ENCODE measurements at places on chromosomes 5 and 9.

- no peak for DNase-seq
- H3K27ac ChIP-seq = no peak overlapping the region
- no peaks in the 10 kb centered on the region for H3K36me3 ChIP-seq
- no peaks in the 10 kb centered on the region for H3K27me3 ChIP-seq
- H3K4me3 ChIP-seq = no peak overlapping the region
These were observed 3.6 kb upstream of the FUT7 start for GRCh38 chr9:137035507-137035834.

- no peaks in the 10 kb centered on the region for H3K4me1 ChIP-seq
- no peak overlapping the region for H3K4me3 ChIP-seq
- H3K36me3 ChIP-seq = no peaks in the 10 kb centered on the region
- no peak for DNase-seq
These were observed 75.4 kb downstream of the TSSK1B start for GRCh38 chr5:113359419-113359818.

DNA sequence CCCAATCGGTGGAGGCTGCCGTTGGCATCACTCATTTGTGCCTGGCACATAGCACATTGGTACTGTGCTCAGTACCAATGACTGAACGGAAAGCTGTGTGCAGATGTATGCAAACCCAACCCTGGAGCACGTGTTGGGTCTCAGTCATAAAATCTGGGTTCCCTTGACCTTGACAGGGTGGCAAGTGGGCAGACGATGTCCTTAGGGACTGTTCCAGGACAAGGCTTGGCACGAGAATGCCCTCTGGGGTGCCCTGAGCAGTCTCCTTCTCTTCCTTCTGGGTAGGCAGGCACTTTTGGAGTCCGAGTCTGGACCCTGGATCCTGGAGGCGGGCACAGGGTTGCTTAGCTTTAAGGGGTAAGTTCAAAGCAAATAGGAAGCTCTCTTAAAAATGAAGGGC is 75.8 kb downstream of the MACROH2A1 start:
- H3K27ac ChIP-seq = no peak overlapping the region
- no peaks in the 10 kb centered on the region for H3K4me1 ChIP-seq
- no peak overlapping the region for H3K4me3 ChIP-seq
- no peaks in the 10 kb centered on the region for H3K36me3 ChIP-seq
- no peak for DNase-seq
- H3K27me3 ChIP-seq = no peaks in the 10 kb centered on the region

DNA sequence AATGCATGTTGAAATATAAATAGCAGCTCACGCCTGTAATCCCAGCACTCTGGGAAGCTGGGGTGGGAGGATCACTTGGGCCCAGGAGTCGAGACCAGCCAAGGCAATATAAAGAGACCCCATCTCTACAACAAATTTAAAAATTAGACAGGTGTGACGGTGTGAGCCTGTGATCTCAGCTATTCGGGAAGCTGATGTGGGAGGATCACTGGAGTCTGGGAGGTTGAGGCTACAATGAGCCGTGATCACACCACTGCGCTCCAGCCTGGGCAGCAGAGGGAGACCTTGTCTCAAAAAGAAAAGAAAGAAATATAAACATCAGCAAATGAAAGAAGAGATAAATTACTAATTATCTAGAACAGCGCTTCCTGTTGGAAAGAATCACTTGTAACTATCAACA is 105.0 kb downstream of the MAPKAP1 start:
- H3K27ac ChIP-seq = no peak overlapping the region
- peaks cover 4% of the 10 kb centered on the region for H3K4me1 ChIP-seq
- H3K36me3 ChIP-seq = no peaks in the 10 kb centered on the region
- H3K4me3 ChIP-seq = no peak overlapping the region

Data from iPS DF 6.9 (cell line).